ENCODE measurements at places on chromosomes 11 and 22. TPM values are rescaled to one million over a fixed set of nuclear protein-coding genes. Genes with fewer than 3 reads are reported as not detected.

OR2D2 gene
- 0.64 TPM for total RNA-seq

PAX6 gene
- total RNA-seq: 2.7 TPM

PYGM gene
- total RNA-seq: 0.26 TPM

- H3K27me3 ChIP-seq: no peaks in the 10 kb centered on the region
- H3K36me3 ChIP-seq: no peaks in the 10 kb centered on the region
Measured at GRCh38 chr11:16287630-16288280, 68.6 kb downstream of the SOX6 start.

DNA sequence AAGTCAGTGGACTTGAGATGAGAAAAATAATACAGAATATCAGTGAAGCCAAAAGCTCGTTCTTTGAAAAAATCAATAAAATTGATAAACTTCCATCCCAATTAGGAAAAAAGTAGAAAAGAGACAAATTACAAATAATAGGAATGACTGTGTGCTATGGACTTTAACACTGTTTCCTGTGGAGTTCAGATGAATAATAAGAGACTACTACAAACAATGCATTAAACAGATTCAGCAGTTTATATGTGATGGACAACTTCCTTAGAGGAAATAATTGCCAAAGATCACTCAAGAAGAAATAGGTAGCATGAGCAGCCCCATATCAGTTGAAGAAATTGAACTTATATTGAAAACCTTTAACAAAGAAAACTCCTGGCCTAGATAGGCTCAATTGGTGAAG, 99.7 kb downstream of the PPP6R3 start:
- no peak overlapping the region for H3K27ac ChIP-seq
- H3K36me3 ChIP-seq: peaks cover 25% of the 10 kb centered on the region
- H3K4me3 ChIP-seq: no peak overlapping the region
- peaks cover 11% of the 10 kb centered on the region for H3K4me1 ChIP-seq
- no peaks in the 10 kb centered on the region for H3K27me3 ChIP-seq

DNA sequence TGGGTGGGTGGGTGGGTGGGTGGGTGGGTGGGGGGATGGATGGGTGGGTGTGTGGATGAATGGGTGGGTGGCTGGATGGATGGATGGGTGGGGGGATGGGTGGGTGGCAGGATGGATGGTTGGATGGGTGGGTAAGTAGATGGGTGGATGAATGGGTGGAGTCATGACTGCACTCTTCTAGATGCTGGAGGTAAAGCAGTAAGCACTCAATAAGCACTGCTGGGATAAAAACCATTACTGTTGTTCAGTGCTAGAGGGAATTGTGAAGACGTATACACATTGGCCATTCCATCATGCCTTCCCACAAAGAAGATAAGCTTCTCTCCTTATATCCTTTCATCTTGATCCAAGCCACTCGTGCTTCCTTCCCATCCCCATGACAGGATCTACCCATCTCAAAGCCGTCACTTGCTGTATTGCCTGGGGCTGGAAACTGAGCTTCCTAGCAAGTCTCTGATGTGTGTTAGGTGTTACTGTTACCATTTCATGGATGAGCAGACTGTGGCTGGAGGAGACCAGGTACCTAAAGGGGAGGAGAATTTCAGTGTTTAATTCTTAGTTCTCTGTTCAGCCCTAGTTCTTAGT, 74.8 kb downstream of the MICAL2 start:
- no peak overlapping the region for H3K4me3 ChIP-seq
- no peak for DNase-seq
- no peaks in the 10 kb centered on the region for H3K36me3 ChIP-seq
- H3K27me3 ChIP-seq: peaks cover 3% of the 10 kb centered on the region

- peaks cover 24% of the 10 kb centered on the region for H3K27me3 ChIP-seq
- no peak overlapping the region for H3K27ac ChIP-seq
- H3K4me3 ChIP-seq: no peak overlapping the region
- H3K4me1 ChIP-seq: peaks cover 8% of the 10 kb centered on the region
Measured at GRCh38 chr11:66417000-66417399, 3.8 kb upstream of the NPAS4 start.

Measured in endothelial cell (in vitro differentiated cells).